Activated T-helper 17 cell treated with anti-CD3 and anti-CD28 coated beads, Interleukin-2, amount 50 U/mL, for 72 hours (primary cell): ENCODE measurements at places on chromosomes 2 and 18. TPM values are rescaled to one million over a fixed set of nuclear protein-coding genes. Genes with fewer than 3 reads are reported as not detected.

- ATAC-seq: no peak
These were observed 182.2 kb downstream of the CMPK2 start for GRCh38 chr2:6683516-6683915.

DNA sequence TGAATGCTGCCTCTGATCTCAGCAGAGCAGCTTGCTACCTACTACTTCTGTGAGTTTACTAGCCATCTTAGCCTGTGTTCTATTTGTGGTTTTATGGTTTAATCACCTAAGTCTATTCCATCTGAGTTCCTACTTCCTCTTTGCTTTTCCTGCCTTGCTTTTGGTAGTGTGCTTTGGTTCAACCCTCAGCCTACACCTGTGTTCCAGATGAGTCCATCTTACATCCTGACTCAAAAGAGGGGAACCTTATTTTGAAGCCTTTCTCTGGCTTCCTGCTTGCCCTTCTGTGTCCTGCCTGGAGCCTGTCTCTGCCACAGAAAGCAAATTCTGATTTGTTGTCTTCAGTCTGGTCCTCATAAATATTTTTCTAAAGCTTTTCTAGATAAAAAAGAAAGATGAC, 530.3 kb upstream of the MEX3C start:
- no peak for ATAC-seq

- ATAC-seq: no peak
These were observed 135.1 kb upstream of the ID2 start for GRCh38 chr2:8546612-8547283.

GRCh38 chr2:58913082-58913726, 672.1 kb upstream of the FANCL start:
- no peak for ATAC-seq

- no peak for ATAC-seq
These were observed 140.1 kb downstream of the DSEL start for GRCh38 chr18:67376372-67376771.

DNA sequence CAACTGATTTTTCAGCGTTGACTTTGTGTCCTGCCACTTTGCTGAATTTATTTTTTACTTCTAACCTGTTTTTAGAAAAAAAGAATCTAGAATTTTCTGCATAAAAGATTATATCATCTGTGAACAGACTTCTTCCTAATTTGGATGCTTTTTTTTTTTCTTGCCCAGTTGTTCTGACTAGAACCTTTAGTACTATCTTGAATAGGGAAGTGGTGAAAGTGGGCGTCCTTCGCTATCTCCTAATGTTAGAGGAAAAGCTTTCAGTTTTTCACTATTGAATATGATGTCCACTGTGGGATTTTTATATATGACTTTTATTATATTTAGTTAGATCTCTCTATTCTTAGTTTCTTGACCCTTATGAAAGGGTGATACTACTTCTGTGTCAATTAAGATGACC, 25.7 kb upstream of the KCNJ13 start:
- ATAC-seq: no peak

DNA sequence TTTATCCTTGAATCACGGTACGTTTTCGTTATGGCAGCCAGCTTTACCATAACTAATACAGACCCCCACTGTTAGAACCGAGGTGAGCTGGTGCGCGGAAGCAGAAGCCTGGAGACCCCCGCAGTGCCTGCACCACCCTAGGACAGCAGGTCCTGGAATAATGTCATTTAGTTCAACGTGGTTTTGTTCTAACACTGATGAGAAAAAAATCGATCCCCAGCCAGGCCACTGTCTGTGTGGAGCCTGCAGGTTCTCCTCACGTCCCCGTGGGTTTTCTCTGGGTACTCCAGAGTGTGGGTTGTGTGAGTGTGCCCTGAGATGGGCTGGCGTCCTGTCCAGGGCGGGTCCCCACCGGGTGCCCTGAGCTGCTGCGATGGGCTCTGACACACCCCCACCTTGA, 69.9 kb upstream of the ST3GAL5 start:
- no peak for ATAC-seq

GRCh38 chr2:163670929-163671328, 64.9 kb downstream of the FIGN start:
- ATAC-seq: no peak

Gene AGAP1
- total RNA-seq: 5.3 TPM

Gene TRMT61B
- total RNA-seq: 14.7 TPM
